ENCODE measurements at places on chromosomes 12 and 14. TPM values are rescaled to one million over a fixed set of nuclear protein-coding genes. Genes with fewer than 3 reads are reported as not detected.

SIRT4 gene
- total RNA-seq: 0.88 TPM

TAS2R50 gene
- total RNA-seq: 0.15 TPM

LMBR1L gene
- total RNA-seq: 60.8 TPM

PRIMA1 gene
- not detected for total RNA-seq

LYSET gene
- 8.9 TPM for total RNA-seq

DDIT3 gene
- total RNA-seq: 14.0 TPM

TAS2R46 gene
- 1.6 TPM for total RNA-seq

SERPINA1 gene
- total RNA-seq: 0.87 TPM

GPD1 gene
- 2.6 TPM for total RNA-seq

ZC3H14 gene
- 45.7 TPM for total RNA-seq

ANO2 gene
- total RNA-seq: 32.4 TPM

IL31 gene
- not detected for total RNA-seq

CHGA gene
- 0.29 TPM for total RNA-seq

KRT6B gene
- not detected for total RNA-seq

SLC22A17 gene
- total RNA-seq: 7.3 TPM

LIN52 gene
- total RNA-seq: 11.7 TPM

ARHGDIB gene
- total RNA-seq: 438 TPM

ACSS3 gene
- 0.10 TPM for total RNA-seq

NRL gene
- total RNA-seq: 4.9 TPM

HOXC6 gene
- total RNA-seq: 0.70 TPM

ZNF268 gene
- total RNA-seq: 35.6 TPM

ERP27 gene
- not detected for total RNA-seq

RAB5B gene
- total RNA-seq: 76.2 TPM

MUCL1 gene
- not detected for total RNA-seq

AMN gene
- 0.05 TPM for total RNA-seq

GALNT4 gene
- total RNA-seq: 11.4 TPM

ACOT2 gene
- total RNA-seq: 24.7 TPM

C1QL4 gene
- not detected for total RNA-seq

DBX2 gene
- total RNA-seq: not detected

HPD gene
- total RNA-seq: not detected

PMCH gene
- total RNA-seq: not detected

PLD4 gene
- not detected for total RNA-seq

ZDHHC22 gene
- not detected for total RNA-seq

IKZF4 gene
- total RNA-seq: 1.8 TPM

AKAP5 gene
- 0.48 TPM for total RNA-seq

C12orf60 gene
- 2.1 TPM for total RNA-seq

FSCB gene
- total RNA-seq: not detected

RXYLT1 gene
- 13.5 TPM for total RNA-seq

TTC8 gene
- 10.6 TPM for total RNA-seq

NIN gene
- total RNA-seq: 51.5 TPM

AHNAK2 gene
- 47.2 TPM for total RNA-seq

SPATA7 gene
- total RNA-seq: 18.6 TPM

GRIP1 gene
- total RNA-seq: 0.39 TPM

KLHDC1 gene
- total RNA-seq: 1.3 TPM

PELI2 gene
- total RNA-seq: 3.7 TPM

POTEM gene
- total RNA-seq: not detected

CYP46A1 gene
- 0.12 TPM for total RNA-seq

LRP1-AS gene
- not detected for total RNA-seq

AMHR2 gene
- not detected for total RNA-seq

SCYL2 gene
- 59.4 TPM for total RNA-seq

GPHB5 gene
- not detected for total RNA-seq
